ENCODE measurements at places on chromosomes 13 and 19.
A peak's percentile ranks its signal among the peaks of the same experiment; 100 is the strongest.

- H3K27me3 ChIP-seq = no peaks in the 10 kb centered on the region
- H3K36me3 ChIP-seq = no peaks in the 10 kb centered on the region
- DNase-seq = no peak
- no peak overlapping the region for H3K4me3 ChIP-seq
- H3K27ac ChIP-seq = no peak overlapping the region
- peaks cover 18% of the 10 kb centered on the region for H3K4me1 ChIP-seq
Observed at GRCh38 chr13:28406733-28407266, 88.1 kb downstream of the FLT1 start.

- no peaks in the 10 kb centered on the region for H3K27me3 ChIP-seq
- peaks cover 8% of the 10 kb centered on the region for H3K4me1 ChIP-seq
- no peak for DNase-seq
Observed at GRCh38 chr13:41613984-41614661, 156.8 kb downstream of the RGCC start.

GRCh38 chr13:90258129-90258528, 1089.4 kb upstream of the MIR17HG start:
- peaks cover 5% of the 10 kb centered on the region for H3K36me3 ChIP-seq
- H3K27me3 ChIP-seq = no peaks in the 10 kb centered on the region
- H3K27ac ChIP-seq = no peak overlapping the region
- H3K4me3 ChIP-seq = no peak overlapping the region

- no peak overlapping the region for H3K4me3 ChIP-seq
- no peaks in the 10 kb centered on the region for H3K36me3 ChIP-seq
- no peaks in the 10 kb centered on the region for H3K27me3 ChIP-seq
- H3K4me1 ChIP-seq = peaks cover 80% of the 10 kb centered on the region
- DNase-seq = no peak
Observed at GRCh38 chr13:98506322-98506721, 70.6 kb downstream of the STK24 start.

- H3K36me3 ChIP-seq = no peaks in the 10 kb centered on the region
- H3K27me3 ChIP-seq = peaks cover 34% of the 10 kb centered on the region
- H3K27ac ChIP-seq = no peak overlapping the region
- no peaks in the 10 kb centered on the region for H3K4me1 ChIP-seq
Observed at GRCh38 chr19:3931041-3931440, 1.8 kb upstream of the NMRK2 start.

- H3K4me1 ChIP-seq = no peaks in the 10 kb centered on the region
- no peaks in the 10 kb centered on the region for H3K27me3 ChIP-seq
- DNase-seq = no peak
- no peak overlapping the region for H3K27ac ChIP-seq
- H3K36me3 ChIP-seq = peaks cover 3% of the 10 kb centered on the region
Observed at GRCh38 chr13:38024431-38024830, 154.9 kb upstream of the TRPC4 start.

DNA sequence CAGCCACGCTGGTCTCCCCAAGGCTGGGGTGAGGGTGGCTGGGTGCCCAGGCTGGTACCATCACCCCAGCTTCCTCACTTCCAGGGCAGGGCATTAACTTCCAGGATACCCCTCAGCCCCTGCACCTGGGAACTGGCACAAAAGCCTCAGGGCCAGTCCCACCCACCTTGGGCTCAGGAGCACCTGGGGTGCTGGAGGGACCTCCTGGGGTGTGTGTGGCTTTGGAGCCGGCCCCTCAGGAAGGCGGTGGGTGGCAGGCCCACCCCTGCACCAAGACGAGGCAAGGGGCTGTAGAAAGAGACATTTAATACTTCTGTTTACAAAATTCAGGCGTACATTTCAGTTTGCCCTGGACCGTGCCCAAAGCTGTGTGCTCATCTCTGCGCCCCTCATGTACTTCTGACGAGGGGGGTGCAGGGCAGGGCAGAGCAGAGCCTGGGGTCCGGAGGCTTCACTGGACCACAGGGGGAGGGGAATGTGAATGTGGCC, 16.8 kb downstream of the MPND start:
- no peak for DNase-seq
- peaks cover 2% of the 10 kb centered on the region for H3K36me3 ChIP-seq
- peaks cover 5% of the 10 kb centered on the region for H3K4me1 ChIP-seq

- no peak for DNase-seq
- no peaks in the 10 kb centered on the region for H3K27me3 ChIP-seq
- no peaks in the 10 kb centered on the region for H3K36me3 ChIP-seq
- H3K27ac ChIP-seq = no peak overlapping the region
- H3K4me1 ChIP-seq = peaks cover 24% of the 10 kb centered on the region
- peak overlapping the region; percentile 97 for H3K4me3 ChIP-seq
Observed at GRCh38 chr13:38348861-38349389, 726 bp upstream of the UFM1 start.

GRCh38 chr19:44282846-44283245, 22.0 kb downstream of the ZNF235 start:
- no peak for DNase-seq
- H3K27ac ChIP-seq = no peak overlapping the region
- no peak overlapping the region for H3K4me3 ChIP-seq
- peaks cover 60% of the 10 kb centered on the region for H3K36me3 ChIP-seq
- H3K4me1 ChIP-seq = no peaks in the 10 kb centered on the region

DNA sequence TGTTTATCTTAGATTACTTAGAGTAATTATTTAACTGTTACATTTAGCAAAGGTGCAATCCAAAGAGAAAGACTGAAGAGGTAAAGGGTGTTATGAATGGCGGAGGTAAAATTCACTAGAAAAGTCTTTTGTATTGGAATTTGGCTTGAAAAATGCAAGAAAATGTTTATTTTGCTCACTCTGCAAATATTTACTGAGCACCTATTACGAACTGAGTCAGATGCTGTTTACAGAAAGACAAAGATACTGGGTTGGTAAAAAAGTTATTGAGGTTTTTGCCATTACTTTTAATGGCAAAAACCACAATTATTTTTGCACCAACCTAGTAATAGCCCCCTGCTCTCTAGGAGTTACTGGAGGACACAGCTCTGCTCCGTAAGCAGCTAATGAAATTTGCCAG, 135.2 kb downstream of the RBM26 start:
- no peaks in the 10 kb centered on the region for H3K27me3 ChIP-seq
- no peak for DNase-seq
- H3K4me3 ChIP-seq = no peak overlapping the region
- H3K4me1 ChIP-seq = peaks cover 5% of the 10 kb centered on the region

- no peak overlapping the region for H3K4me3 ChIP-seq
- no peaks in the 10 kb centered on the region for H3K36me3 ChIP-seq
- H3K27ac ChIP-seq = no peak overlapping the region
- peaks cover 11% of the 10 kb centered on the region for H3K4me1 ChIP-seq
Observed at GRCh38 chr19:30112666-30113065, 170.6 kb downstream of the URI1 start.

DNA sequence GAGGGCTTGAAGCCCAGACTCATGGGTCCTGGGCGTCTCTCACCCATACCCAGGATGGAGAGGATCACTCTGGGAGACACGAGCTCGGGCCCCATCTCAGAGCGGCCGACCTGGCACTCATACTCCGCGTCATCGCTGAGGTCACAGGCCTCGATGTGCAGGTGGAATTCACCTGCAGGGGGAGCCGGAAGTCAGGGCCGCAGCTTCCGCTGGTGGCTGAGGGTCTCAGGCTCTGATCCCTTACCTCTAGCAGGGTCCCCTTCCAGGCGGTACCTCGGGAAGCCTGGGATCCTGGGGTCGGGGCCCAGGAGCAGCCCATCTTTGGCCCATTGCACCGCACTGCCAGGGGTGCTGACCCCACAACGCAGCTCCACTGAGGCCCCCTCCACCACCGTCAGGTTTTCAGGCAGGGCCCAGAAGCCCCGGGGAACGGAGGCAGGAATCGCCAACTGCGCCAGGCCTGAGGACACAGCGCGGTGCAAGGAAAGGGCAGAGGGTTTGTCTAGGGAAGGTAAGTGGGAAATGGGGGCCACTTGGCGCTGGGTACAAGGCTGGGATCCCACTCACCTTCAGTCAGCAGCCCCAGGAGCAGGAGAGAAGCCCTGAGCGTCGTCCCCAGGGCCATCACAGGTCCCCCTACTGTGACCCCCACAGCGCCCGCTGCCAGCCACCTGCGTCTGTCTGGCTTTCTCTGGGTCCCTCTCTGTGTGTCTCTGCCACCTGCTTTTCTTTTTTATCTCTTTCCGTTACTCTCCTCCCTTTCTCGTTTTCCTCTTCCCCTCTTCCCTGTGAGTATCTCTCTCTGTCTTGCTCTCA, 883 bp downstream of the NPHS1 start:
- H3K27ac ChIP-seq = no peak overlapping the region
- no peaks in the 10 kb centered on the region for H3K36me3 ChIP-seq
- DNase-seq = peak; percentile 22
- H3K27me3 ChIP-seq = peaks cover 71% of the 10 kb centered on the region
- no peak overlapping the region for H3K4me3 ChIP-seq
- peaks cover 16% of the 10 kb centered on the region for H3K4me1 ChIP-seq

DNA sequence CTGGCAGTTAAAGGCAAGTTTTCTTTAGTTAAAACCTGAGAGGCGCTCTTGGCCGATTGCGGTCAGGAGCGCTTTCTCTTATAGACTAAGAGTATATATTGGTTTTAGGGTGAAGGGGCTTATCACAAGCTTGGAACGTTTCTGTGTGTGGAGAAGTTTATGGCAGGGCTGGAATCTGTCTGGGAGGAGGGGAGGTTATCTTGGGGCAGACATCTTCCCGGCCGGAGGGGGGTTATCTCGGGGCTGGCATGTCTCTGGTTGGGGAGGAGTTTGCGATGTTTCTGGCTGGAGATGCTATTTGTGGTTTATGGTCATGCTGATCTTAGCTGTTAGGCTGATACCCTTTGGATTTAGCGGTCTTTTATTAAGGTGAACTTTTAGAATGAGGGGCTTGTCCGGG, 18.3 kb downstream of the KDM4B start:
- peaks cover 3% of the 10 kb centered on the region for H3K36me3 ChIP-seq
- H3K27ac ChIP-seq = peak overlapping the region; percentile 64
- H3K4me3 ChIP-seq = no peak overlapping the region
- peaks cover 43% of the 10 kb centered on the region for H3K4me1 ChIP-seq
- H3K27me3 ChIP-seq = no peaks in the 10 kb centered on the region
- DNase-seq = no peak

GRCh38 chr13:111493468-111493867, 173.0 kb downstream of the TEX29 start:
- peaks cover 22% of the 10 kb centered on the region for H3K27me3 ChIP-seq
- H3K36me3 ChIP-seq = no peaks in the 10 kb centered on the region
- no peak overlapping the region for H3K27ac ChIP-seq
- H3K4me3 ChIP-seq = no peak overlapping the region
- peaks cover 15% of the 10 kb centered on the region for H3K4me1 ChIP-seq
- no peak for DNase-seq

DNA sequence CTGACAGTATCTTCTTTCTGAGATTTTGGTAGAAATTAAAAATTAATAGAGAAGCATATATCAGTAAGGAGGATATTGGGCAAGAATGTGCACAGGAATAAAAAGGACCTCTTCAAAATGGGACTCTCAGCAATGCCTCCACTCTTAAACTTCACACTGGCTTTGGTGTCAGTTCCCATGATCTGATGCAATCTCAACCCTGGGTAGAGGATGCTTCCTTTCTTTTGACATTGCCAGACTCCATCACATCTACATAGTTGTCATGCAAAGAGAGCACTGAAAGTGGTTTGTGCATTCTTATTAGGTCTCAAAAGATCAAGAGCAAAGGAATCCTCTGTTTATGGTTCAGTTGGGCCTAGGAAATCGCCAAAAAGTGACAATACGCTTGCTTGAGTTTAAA, 26.3 kb downstream of the STARD13 start:
- no peaks in the 10 kb centered on the region for H3K27me3 ChIP-seq
- no peak overlapping the region for H3K27ac ChIP-seq
- H3K4me3 ChIP-seq = no peak overlapping the region
- no peak for DNase-seq

GRCh38 chr19:45475537-45476291, 7.9 kb downstream of the FOSB start:
- no peak for DNase-seq
- peaks cover 18% of the 10 kb centered on the region for H3K4me1 ChIP-seq
- H3K27me3 ChIP-seq = peaks cover 64% of the 10 kb centered on the region
- H3K27ac ChIP-seq = no peak overlapping the region
- no peaks in the 10 kb centered on the region for H3K36me3 ChIP-seq

DNA sequence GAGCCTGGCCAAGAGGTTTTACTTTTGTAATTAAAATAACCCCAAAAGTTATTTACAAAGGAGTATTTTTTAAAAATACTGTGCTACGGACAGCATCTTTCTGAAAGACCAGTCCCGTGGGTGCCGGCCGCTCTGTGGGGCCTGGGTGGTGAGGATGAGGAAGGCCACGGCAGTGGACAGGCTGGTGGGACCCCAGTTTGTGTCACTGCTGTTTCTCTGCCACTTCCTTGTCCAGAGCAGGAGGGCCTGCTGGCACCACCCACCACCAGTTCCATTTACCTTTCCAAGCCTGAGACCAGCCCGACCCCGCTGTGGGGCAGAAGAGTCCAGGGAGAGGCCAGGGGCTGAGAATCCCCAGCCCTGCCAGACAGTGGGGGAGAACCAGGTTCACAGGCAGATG, 23.8 kb downstream of the ELAVL1 start:
- peaks cover 4% of the 10 kb centered on the region for H3K36me3 ChIP-seq
- H3K27ac ChIP-seq = no peak overlapping the region
- H3K4me1 ChIP-seq = no peaks in the 10 kb centered on the region
- no peak overlapping the region for H3K4me3 ChIP-seq

- H3K4me3 ChIP-seq = no peak overlapping the region
- no peaks in the 10 kb centered on the region for H3K27me3 ChIP-seq
- H3K36me3 ChIP-seq = peaks cover 6% of the 10 kb centered on the region
- DNase-seq = no peak
- no peak overlapping the region for H3K27ac ChIP-seq
- H3K4me1 ChIP-seq = peaks cover 10% of the 10 kb centered on the region
Observed at GRCh38 chr13:108779308-108779707, 149.9 kb downstream of the MYO16 start.

GRCh38 chr19:47623921-47624391, 15.0 kb downstream of the BICRA start:
- no peak for DNase-seq
- H3K4me3 ChIP-seq = no peak overlapping the region
- no peak overlapping the region for H3K27ac ChIP-seq
- H3K4me1 ChIP-seq = peaks cover 23% of the 10 kb centered on the region
- H3K27me3 ChIP-seq = no peaks in the 10 kb centered on the region

DNA sequence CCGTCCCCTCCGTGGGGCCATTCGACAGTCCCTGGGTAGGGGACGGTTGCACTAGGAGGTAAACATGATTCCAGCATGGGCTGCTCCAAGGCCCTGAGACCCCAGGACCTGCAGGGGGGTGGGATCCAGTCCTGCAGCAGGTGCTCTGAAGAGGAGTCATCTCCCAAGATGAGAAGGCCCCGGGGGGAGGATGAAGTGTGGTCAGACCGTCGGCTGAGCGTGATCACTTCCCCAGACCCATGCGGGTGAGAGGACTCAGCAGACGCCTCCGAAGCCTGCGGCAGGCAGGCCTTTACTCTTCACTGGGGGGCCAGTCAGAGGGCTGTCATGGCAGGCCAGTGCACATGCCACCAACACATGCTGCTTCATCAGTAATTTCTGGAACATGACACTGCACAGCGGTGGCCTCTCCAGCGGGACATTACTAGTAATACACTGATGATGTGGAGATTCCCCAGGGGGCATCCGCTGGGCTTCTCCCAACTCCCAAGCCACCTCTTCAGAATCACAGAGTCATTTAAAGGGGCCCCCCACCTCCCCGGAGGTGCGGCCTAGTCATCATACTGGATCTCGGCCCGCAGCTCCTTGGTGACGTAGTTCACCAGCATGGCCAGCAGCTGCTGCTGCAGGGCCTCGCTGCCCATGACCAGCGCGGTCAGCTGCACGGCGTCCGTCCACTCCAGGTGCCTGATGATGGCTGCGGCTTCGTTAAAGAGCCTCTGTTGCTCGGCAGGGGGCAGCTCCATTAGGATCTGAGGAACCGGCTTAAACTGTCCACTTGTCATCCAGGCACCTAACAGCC, 12.7 kb downstream of the C19orf12 start:
- no peak overlapping the region for H3K4me3 ChIP-seq
- no peaks in the 10 kb centered on the region for H3K4me1 ChIP-seq
- no peak overlapping the region for H3K27ac ChIP-seq
- H3K27me3 ChIP-seq = no peaks in the 10 kb centered on the region
- DNase-seq = no peak

GRCh38 chr13:53104136-53104535, 75.5 kb downstream of the OLFM4 start:
- H3K4me3 ChIP-seq = no peak overlapping the region
- no peaks in the 10 kb centered on the region for H3K4me1 ChIP-seq
- no peaks in the 10 kb centered on the region for H3K27me3 ChIP-seq

Data from neural crest cell (in vitro differentiated cells).